Left lobe of liver (tissue), 2 donors: ENCODE measurements at places on chromosomes 3 and 15.

GRCh38 chr3:30805695-30806094 lies 88.8 kb downstream of the GADL1 start:
- DNase-seq, result no peak

- DNase-seq, result no peak
Observed at GRCh38 chr15:63232405-63232804, 43.0 kb downstream of the RAB8B start.

DNA sequence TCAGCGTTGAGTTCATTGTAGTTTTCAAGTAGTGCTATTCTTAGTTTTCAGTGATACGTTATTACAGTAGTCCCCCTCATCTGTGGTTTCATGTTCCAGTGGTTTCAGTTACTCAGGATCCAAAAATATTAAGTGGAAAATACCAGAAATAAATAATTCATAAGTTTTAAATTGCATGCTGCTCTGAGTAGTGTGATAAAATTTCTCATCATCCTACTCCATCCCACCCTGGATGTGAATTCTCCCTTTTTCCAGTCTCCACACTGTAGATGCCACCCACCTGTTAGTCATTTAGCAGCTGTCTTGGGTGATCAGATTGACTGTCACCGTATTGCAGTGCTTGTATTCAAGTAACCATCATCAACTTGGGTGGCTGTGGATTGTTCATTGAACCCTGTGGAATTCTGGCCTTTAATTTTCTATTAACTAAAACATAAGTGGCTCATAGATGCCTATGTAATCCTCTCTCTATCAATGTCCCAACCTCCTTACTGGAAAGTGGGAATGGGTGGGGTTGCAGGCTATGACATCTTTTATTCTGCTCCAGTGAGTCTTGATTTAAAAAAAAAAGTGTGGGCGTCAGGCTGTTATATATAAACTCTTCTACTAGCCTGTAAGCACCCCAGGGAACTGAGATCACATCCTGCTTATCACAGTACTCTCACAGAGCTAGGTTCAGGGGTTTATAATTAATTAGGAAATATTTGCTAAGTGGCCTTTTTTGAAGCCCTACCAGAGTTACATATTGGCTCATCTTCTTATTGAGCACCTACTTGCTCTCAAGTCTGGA lies 97.5 kb downstream of the CFAP20DC start:
- DNase-seq, result no peak

GRCh38 chr3:108645364-108645763 lies 55.8 kb downstream of the DZIP3 start:
- DNase-seq, result no peak

DNA sequence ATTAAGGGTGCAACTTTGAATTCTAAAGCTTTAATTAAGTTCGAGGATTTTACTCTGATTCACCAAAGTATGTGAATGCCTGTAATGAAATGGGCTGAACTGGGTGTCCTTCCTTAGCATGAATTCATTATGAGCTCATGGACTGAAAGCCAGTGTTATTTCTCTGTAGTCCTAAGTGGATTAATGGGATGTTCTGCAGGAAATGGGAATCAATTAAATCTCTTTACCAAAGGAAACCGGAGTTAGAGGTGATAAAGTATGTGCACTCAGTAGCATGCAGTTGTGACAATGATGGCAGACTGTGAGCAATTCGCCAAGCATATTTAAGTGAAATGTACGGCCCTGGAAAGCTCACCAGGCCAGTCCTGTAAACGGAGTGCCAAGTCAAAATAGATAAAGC lies 138.7 kb downstream of the CHL1 start:
- no peak for DNase-seq

DNA sequence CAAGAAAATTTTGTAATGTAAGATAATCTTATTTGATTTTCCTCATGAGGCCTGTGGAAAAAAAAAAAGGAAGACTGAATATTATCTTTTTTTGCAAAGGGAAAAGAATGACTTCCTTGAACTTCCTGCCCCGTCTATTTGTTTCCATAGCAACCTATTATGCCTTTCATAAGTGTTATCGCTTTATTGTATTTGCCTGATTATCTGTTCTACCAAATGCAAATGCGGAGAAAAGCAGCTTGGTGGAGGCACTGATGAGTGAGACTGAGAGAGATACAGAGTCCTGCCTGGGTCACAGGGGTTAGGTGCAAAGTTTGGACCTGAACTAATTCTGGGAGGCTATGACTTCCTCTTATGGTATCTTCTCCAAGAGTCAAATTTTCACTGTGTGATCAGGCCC lies 334.0 kb upstream of the KCNMB2 start:
- DNase-seq, result no peak

GRCh38 chr3:174424656-174425055 lies 434.5 kb upstream of the NAALADL2 start:
- DNase-seq, result no peak

DNA sequence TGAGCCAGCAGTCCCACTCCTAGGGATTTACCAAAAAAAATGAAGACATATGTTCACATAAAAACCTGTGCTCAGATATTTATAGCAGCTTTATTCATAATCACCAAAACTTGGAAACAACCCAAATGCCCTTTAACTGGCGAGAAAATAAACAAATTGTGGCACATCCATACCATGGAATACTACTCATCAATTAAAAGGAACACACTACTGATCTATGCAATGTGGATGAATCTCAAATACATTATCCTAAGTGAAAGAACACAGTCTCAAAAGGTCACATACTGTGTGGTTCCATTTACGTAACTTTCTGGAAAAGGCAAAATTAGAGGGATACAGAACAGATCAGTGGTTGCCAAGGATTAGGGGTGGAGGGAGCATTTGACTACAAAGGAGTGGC lies 394.5 kb downstream of the SHQ1 start:
- no peak for DNase-seq

- no peak for DNase-seq
Observed at GRCh38 chr15:48541341-48542278, 103.9 kb downstream of the FBN1 start.

DNA sequence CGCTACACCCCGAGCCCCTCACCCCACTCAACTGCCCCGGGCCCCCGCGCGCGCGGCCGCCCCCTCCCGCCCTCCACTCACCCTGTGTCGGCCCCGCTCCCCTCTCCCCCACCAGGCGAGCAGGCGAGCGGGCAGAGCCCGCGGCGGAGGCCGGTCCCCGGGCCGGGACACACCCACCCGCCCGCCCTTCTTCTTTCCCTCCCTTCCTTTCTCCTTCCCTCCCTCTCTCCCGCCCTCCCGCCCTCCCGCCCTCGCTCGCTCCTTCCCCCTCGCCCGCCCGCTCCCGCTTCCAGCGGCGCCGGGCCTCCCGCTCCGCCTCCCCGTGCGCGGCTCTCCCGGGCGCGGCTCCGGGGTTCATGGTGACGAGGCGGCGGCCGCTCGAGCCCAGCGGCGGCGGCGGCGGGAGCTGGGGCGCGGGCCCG lies at the start of gene CTDSPL:
TSS of gene CTDSPL (plus strand) at position 261 of the 422 bp plus-strand sequence. CDS start 320 bp downstream, outside the sequence.
- no peak for DNase-seq

GRCh38 chr3:17820704-17821103 lies 78.3 kb upstream of the TBC1D5 start:
- DNase-seq, result no peak

- no peak for DNase-seq
Observed at GRCh38 chr3:113269661-113270060, 58.3 kb downstream of the BOC start.

DNA sequence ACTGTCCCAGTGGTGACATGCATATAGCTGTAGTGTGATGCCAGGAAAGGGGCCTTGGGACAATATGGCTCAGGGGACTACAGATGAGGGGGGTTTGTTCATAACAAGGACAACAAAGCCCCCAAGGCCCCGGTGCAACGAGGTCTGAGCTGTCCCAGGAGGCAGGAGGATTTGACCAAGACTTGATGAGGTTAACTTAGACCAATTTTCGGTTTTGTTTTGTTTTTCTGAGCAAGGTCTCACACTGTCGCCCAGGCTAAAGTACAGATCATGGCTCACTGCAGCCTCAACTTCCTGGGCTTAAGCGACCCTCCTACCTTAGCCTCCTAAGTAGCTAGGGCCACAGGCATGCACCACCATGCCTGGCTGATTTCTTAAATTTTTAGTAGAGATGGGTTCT lies 23.8 kb downstream of the EFCAB12 start:
- DNase-seq, result no peak

DNA sequence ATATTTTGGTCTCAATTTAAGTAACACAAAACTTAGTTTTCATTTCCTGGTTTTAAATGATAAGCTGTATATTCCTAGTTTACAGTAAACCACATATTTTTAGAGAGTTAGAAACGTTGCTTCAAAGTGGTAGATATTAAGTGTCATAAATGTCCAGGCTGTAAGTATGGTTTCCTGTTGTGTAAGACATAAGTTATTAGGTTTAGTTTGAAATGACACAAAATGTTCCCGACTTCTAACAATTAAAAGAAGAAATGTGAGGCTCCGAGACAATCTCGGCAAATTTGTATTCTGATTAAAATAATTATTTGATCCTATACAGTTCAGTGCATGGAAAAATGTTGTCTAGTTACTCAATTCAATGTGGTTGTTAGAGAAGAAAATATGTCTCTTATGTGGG lies 387.3 kb downstream of the EPHA3 start:
- no peak for DNase-seq

DNA sequence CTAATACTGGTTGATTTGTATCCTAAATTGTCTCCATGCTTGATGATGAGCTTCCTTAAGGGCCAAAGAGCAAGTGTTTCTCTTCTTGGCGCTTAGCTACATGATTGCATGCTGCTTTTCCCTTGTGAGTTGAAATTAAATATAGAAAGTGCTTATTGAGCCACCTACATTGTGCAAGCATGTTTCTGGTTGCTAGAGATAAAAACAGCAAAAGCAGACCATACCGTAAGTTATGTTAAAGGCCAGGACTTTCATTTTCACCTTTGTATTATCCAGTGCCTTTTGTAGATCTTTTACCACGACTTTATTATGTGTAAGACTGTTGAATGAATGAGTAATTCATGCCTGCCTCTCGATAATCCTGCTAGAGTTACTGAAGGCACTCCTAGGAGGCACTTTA lies 41.9 kb upstream of the CCNB2 start:
- DNase-seq, result no peak

DNA sequence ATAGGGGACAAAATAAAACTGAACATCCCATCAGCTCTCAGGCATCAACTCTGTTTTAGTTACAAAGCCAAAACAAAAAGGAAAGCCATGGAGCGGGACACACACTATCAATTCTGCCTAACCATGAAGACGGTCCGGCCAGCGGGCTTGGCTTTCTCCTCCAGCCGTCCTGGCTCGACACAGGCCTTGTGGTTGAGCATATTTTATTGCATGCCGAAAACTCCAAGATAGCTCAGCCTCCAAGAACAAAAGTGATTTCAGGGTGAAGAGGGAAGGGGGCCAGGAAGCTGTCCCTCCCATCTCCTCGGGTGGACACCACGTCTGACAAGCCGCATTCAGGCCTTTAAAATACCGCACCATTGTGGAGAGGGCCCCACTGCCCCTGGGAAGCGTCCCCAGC lies 31.2 kb downstream of the WNT5A start:
- DNase-seq, result no peak

GRCh38 chr3:127196466-127197299 lies 3.8 kb downstream of the PRR23E start:
- DNase-seq, result peak; percentile 43

DNA sequence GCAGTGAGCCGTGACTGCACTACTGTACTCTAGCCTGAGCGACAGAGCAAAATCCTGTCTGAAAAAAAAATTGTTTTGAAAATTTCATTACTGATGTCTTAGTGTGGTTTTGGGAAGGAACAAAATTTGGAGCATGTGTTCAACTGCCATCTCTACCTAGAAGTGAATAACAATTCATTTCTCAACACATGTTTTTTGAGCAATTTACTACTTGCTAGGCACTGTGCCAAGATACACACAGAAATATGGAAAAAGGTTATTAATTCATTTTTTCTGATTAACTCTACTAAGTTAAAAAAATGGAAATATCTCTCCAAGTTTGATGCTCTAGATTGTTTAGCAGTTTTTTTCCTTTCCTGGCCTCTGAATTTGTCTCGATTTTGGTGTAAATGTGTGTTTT lies 5.2 kb upstream of the TCF12 start:
- DNase-seq, result no peak

DNA sequence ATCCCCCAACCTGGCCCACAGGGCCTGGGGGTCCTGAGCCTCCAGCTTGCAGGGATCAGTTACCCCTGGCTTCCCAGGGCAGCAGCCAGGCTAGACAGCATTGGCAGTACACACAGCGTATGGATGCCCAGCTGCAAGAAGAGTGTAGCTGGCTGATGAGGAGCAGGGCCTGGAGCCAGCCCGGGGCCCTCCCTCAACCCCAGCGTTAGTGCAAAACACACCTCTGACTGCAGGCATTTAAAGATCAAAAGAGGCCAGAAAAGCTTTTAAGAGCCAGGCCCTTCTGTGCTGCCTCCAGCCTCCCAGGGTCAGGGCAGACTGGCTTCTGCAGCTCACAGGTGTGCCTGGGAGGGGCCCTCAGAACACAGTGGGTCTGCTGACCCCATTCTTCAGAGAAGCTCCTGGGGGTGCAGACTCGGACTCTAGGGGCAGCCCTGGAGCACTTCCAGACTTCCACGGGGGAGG lies 110.6 kb downstream of the ETFA start:
- DNase-seq, result no peak

GRCh38 chr3:42101048-42101447 lies 9.9 kb downstream of the TRAK1 start:
- DNase-seq, result peak; percentile 78

DNA sequence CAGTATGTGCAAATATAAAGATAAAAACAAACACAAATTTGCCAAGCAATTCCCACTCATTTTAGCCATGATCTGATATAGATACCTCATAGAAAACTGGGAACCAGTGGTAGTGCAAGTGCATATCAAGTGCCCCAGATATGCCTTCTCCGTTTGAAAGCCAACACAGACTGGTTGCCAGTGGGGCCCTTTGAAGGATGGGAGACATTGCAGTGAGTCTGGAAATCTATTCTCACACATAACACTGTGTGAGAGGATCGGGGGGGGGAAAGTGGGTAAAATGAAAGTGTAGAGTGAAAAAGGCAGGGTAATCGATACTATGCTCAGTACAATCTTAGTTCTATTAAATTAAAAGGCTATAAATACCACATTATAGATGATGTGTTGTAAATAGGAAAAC lies 83.0 kb downstream of the CBLB start:
- DNase-seq, result no peak

GRCh38 chr15:101669744-101670143 lies 17.6 kb upstream of the TM2D3 start:
- DNase-seq, result no peak

DNA sequence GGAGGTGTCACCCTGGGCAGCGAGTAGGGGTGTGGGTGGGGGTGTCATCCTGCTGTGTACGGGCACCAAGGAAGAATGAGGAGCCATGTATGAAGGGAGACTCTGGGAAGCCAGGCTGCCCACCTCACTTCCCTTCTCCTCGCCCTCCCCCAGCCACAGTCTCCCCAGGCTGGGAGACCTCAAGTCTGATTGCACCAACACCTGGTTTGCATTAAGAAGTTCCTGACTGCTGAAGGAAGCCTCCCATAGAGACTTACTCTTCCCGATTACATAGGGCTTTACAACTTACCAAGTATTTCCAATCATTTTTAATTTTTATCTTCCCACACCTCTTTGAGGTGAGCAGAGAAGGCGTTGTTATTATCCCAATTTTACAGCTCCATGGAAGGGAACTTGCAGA lies 29.5 kb upstream of the SMAD3 start:
- no peak for DNase-seq

GRCh38 chr3:73234354-73235014 lies 173.0 kb downstream of the EBLN2 start:
- no peak for DNase-seq

GRCh38 chr15:68176601-68177000 lies 28.5 kb downstream of the CALML4 start:
- no peak for DNase-seq
